ENCODE measurements at places on chromosomes 2 and 18.
A peak's percentile ranks its signal among the peaks of the same experiment; 100 is the strongest.

GRCh38 chr2:174877751-174878150, 113.5 kb upstream of the CHRNA1 start:
- no peak for DNase-seq

DNA sequence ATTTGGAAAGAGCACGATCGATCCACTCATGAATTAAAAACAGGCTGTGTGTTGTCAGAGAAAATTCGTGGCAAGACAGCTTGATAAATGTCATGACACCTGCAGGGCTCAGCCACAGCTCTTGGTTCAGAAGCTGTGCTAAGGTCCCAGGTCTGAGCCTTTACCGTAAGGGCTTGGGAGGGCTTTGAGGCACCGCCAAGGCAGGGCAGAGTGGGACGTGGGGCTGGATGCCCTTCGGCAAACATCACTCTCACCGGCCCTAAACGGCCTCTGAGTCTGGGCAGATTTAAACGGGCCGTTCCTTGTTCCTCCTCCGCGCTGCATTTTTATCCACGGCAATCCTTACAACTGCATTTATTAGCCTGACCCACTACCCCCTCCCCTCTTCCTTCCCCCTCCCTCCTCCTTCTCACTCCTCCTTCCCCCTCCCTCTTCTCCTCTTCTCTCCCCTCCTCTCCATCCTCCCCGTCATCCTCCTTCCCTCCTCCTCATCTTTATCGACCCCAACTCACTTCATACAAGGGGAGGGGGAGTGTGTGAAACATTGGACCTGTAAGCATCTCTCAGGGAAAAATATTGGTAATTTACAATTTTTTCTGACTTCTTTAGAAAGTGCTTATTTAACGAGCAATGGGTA, 33.9 kb downstream of the MBP start:
- no peak for DNase-seq

DNA sequence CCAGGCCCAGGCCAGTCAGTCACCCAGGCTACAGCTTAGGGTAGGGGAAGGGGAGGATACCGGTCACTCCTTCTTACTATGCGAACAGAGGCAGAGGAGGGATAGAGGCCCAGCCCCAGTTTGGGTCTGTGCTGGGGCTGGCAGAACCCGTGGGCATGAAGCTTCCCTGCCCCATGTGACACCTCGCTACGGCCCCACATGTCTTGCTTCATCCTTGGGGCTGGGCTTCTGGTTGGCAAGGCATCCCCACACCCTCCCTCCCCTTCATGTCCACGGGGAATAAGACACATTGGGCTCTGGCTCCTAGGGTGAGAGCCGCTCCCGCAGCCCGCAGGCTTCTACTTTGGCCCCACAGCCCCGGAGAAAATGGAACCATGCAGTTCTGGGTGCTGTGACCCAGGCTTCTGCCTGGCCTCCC, 32.4 kb downstream of the HS1BP3 start:
- no peak for DNase-seq

- no peak for DNase-seq
Observed at GRCh38 chr2:38146275-38146906, 70.4 kb upstream of the CYP1B1 start.

DNA sequence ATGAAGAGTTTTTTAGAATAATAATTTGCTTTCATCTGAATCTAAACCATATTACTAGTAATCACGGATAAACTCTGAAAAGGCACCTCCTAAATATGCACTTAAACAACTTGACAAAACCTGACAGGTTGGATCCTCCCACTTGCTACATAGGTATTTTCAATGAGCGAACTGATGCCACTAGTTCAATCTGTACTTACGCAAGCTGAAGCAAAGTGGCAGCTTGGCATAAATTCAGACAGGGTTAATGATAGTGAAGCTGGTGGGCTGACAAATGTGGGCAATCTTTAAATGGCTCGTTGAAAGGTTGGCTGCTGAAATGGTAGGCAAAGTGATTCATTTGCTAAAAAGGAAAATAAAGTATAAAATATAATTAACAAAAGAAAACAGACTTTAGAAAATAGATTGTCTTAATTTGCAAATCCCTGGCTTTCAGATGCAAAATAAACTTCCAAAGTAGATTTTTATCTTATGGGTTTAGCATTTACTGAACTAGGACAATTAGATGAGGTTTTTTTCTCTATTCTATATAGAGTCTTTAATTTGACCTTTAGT, 1713.5 kb upstream of the SLC39A10 start:
- no peak for DNase-seq

- no peak for DNase-seq
Observed at GRCh38 chr2:200042102-200042735, 86.8 kb downstream of the MAIP1 start.

GRCh38 chr2:155125585-155126230, 427.2 kb downstream of the KCNJ3 start:
- no peak for DNase-seq

GRCh38 chr2:73418343-73418742, 32.7 kb downstream of the ALMS1 start:
- no peak for DNase-seq

DNA sequence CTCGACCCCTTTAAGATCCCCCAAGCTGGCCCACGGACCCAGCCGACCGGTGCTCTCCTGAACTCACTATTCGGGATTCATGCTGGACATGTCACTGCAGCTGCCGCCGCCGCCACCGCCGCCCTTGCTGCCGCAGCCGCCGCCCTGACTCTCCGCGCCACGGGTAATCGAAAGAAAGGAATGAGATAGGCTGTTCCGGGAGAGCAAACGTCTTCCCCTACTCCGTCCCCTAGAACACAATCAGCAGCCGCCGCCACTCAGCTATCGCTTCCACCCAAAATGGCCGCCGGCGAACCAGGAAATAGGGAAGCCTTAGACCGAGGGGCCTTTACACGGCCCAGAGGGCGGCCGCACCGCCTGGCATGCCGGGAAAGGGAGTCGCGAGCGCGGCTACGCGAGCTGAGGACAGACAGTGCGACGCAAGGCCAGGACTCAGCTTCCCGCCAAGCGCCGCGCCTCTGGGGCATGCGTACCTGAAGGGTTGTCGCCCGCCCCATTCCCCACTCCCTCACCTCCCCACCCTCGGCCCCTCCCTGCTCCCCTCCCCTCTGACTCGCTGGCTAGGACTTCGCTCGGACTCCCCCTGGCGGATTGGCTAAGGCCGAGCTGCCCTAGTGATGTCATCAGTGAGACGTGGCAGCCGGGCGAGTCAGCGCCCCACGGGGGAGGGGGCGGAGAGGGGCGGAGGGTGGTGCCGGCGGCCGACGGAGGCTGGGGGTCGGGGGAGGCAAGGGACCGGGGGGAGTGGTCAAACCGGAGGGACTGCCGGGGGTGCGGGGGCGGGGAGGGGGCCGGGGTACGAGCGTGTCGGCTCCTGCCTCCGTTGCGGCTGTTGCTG, at the start of gene RAB1A:
TSS of gene RAB1A (minus strand) at position 281 of the 838 bp plus-strand sequence. CDS start at position 90, 191 bp downstream.
- peak; percentile 96 for DNase-seq

DNA sequence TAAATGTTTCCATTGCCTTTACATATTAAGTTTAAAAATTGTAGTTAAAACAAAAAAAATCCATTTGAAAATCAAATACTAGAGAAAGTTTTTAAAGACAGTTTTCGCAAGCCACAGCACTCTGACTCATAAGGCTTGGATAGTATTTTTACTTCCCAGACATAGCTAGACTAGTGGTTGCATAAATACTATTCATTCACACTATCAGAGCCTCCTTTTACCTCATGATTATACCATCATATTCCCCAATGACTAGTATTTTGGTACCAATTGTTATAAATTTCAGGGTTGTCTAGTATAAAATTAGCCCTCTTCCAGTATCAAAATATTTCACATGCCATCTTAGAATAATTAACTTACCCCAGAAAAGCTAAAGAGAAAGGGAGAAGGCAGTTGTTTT, 393.5 kb downstream of the ERBB4 start:
- DNase-seq = no peak

- no peak for DNase-seq
Observed at GRCh38 chr2:237618449-237618848, 8.9 kb upstream of the LRRFIP1 start.

DNA sequence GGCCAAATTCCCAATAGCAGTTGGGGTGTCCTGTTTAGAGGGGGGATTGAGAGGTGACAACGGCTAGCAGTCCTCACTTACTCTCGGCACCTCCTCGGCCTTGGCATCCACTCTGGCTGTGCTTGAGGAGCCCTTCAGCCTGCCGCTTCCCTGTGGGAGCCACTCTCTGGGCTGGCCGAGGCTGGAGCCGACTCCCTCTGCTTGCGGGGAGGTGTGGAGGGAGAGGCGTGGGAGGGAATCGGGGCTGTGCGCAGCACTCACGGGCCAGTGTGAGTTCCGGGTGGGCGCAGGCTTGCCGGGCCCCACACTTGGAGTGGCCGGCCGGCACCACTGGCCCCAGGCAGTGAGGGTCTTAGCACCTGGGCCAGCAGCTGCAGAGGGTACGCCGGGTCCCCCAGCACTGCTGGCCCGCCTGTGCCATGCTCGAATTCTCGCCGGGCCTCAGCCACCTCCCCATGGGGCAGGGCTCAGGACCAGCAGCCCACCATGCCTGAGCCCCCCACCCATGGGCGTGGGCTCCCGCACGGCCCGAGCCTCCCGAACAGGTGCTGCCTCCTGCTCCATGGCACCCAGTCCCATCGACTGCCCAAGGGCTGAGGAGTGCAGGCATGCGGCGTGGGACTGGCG, 705.9 kb upstream of the ZNF804A start:
- no peak for DNase-seq

GRCh38 chr18:44899832-44900231, 219.1 kb downstream of the SETBP1 start:
- no peak for DNase-seq

DNA sequence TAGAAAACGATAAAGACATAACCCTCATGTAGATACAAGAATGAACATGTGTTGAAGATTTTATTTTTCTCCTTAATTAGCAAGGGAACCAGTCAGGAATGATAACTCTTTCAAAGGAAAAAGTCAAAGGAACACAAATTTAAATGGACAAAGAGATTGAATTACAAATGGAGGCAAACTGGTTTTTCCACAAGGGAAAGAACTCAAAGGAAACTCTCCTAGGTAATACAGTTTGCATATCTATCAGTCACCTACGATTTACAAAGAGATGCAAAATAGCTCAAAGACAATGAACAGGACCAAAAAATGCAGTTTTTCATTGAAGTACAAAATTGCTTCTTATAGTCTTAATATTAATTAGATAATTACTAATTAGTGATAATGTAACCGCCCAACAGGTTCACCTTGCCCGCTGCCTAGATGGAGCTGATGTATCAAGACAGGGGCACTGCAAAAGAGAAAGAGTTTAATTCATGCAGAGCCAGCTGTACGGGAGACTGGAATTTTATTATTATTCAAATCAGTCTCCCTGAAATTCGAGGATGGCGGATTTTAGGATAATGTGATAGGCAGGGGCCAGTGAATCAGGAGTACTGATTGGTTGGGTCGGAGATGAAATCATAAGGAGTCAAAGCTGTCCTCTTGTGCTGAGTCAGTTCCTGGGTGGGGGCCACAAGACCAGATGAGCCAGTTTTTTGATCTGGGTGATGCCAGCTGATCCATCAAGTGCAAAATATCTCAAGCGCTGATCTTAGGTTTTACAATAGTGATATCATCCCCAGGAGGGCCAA, 151.0 kb downstream of the TMEM17 start:
- DNase-seq = no peak

DNA sequence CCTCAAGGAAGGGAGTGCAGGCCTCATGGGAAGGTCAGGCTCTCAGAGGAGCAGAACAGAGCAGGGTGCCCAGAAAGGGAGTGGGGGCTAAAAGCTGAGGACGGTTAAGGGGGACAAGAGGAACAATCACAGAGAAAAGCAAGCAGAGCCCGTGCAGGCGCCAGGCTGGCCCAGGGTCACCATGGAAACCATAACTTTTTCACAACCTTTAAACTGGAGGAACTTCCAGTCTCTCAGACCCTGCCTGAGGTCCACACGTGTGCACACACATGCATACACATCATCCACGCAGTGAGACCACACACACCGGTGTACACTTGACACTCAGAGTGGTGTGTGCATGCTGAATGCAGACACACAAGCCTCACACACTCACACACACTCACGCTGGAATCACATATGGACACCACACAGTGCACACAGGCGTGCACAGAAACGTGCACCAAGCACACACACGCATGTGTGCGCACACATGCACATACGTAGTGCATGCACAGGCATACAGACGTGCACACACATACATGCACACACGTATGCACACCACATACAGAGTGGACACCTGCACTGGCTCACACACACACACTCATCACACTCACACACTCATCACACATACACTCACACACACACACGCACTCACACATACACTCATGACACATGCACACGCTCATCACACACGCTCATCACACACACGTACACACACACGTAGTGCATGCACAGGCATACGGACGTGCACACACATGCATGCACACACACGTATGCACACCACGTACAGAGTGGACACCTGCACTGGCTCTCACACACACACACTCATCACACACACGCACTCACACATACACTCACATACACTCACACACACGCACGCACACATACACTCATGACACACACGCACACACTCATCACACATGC, 37.2 kb upstream of the SNED1 start:
- no peak for DNase-seq

GRCh38 chr2:79453918-79454317, 58.9 kb upstream of the CTNNA2 start:
- no peak for DNase-seq

DNA sequence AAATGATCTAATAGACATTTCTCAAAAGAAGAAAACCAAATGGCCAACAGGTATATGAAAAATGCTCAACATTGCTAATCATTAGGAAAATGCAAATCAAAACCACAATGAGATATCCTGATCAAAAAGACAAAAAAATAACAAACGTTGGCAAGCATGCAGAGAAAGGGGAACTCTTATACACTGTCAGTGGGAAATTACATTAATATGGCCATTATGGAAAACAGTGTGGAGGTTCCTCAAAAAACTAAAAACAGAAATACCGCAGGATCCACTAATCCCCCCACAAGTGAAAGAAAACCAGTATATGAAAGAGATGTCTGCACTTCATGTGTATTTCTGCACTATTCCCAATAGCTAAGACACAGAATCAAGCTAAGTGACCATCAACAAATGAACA, 57.7 kb upstream of the CTIF start:
- DNase-seq = no peak

GRCh38 chr2:181992776-181993175, 7.1 kb downstream of the PPP1R1C start:
- DNase-seq = no peak

DNA sequence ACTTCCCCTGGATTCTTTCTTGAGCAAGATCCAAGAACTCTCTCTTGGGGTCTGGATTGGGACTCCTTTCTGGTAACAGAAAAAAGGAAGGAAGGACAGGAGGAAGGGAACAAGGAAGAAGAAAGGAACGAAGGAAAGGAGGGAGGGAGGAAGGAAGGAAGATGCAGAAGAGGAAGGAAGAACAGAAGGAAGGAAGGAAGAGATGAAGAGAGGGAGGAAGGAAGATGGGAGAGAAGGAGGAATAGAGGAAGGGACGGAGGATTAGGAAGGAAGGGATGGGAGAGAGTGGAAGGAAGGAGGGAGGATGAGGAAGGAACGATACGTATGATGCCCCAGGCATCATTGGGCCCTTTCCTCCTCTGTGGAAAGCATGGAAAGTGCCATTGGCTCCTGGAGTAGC, 58.6 kb downstream of the CYP26B1 start:
- no peak for DNase-seq
